Stimulated activated CD8-positive, alpha-beta memory T cell treated with anti-CD3 and anti-CD28 coated beads, Interleukin-15, amount 100 ng/mL, for 48 hours (primary cell): ENCODE measurements at places on chromosomes 4 and X.

DNA sequence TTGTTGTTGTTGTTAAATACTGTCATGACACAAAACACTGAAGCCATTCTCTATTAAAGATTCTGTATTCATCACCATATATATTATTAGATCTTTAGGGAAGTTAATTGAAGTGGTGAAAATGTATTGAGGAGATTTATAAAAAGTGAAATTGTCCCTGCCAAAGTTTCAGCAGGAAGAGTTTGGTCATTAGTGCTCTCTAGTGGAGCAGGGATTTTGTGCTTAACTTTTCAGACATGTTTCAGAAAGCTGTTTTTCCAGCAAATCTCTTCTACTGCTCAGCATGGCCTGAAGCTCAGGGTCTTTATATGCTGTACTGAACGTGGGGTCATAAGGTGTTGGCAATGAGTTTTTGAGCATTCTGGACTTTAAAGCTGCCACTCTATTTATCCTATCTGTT is 36.7 kb upstream of the CXXC4 start:
- no peak for DNase-seq

GRCh38 chr4:27085396-27085795 is 224.8 kb downstream of the STIM2 start:
- DNase-seq = no peak

DNA sequence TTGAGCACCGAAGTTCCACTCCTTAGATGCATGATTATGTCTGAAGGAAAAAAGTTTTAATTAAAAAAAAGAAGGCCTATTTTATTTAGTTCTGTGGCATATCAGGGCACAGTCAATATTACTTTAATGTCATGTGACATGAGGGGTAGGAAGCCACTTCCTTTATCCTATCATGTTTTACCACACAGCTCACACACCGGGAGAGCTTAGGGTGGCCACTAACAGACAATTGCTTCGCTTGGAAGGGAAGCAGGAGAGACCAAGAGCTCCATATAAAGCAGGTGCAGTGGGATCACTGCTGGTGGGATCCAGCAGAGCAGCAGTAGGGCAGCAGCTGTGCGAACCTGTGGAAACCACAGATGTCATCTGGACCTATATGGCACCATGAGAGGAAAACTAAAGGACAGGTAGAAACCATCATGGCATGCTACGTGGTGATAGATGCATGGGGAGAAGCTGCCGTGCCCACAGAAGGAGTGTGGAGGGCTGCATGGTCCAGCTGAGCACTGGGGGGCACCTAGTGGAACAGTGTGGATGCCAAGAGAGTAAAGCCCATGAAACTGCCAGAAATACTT is 52.0 kb downstream of the DTHD1 start:
- DNase-seq = no peak

- DNase-seq = no peak
Measured at GRCh38 chr4:89101256-89102161, 9.8 kb upstream of the TIGD2 start.

- DNase-seq = no peak
Measured at GRCh38 chr4:13007802-13008470, 476.2 kb downstream of the RAB28 start.

- no peak for DNase-seq
Measured at GRCh38 chrX:124346117-124346876, at the start of gene SH2D1A. Gene SH2D1A (plus strand): TSS chrX:124346563. CDS start chrX:124346643, 80 bp downstream.

- DNase-seq = no peak
Measured at GRCh38 chrX:3166670-3167455, 125.6 kb downstream of the ARSF start.

DNA sequence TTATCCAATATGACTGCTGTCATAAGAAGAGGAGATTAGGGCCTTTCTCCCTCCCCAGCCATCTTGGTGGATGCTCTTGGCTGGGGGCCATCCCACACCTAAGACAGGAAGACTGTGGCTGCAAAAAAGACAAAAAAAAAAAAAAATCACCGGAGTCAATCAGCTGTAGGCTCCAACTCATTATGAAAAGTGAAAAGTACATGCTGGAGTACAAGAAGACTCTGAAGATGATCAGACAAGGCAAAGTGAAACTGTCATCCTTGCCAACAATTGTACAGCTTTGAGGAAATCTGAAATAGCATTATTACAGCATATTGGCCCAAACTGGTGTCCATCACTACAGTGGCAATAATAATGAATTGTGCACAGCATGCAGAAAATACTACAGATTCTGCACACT is 5.2 kb downstream of the EGFL6 start:
- no peak for DNase-seq

DNA sequence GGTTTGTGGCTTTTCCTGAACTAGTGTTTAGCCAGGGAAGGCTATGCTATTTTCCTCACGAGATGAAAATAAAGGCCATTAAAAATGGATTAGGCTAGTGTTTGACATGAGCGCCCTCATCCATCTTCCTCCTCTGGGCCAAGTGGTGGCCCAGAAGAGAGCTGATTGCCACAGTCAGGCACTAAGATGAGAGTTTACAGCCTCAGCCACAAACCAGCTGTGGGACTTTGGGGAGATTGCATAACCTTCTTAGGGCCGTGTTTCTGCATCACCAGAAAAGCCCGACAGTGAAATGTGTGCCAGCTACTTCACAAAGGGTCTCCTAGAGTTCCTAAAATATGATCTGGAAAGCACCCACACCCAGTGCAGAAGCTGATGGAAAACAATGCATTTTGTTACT is 42.3 kb upstream of the LNX1 start:
- DNase-seq = no peak

GRCh38 chr4:114187592-114187991 is 208.1 kb upstream of the ARSJ start:
- DNase-seq = no peak

- no peak for DNase-seq
Measured at GRCh38 chr4:83364312-83364711, 29.7 kb upstream of the HPSE start.

DNA sequence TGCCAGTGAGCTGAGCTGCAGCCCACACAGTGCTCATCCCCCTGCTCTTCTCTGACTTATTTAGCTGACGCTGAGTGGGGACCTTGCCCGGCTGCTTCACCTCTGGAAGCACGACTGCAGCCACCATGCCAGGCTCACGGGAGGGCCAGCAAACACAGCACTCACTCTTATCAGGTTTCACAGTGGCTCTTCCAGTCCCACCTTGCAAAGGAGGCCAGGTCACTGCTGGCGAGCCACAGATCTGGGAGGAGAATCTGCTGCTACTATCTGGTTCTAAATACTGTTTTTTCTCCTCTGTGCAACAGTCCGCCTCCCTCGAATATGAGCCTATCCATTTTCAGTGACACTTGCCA is 6.7 kb upstream of the SPON2 start:
- DNase-seq = no peak

DNA sequence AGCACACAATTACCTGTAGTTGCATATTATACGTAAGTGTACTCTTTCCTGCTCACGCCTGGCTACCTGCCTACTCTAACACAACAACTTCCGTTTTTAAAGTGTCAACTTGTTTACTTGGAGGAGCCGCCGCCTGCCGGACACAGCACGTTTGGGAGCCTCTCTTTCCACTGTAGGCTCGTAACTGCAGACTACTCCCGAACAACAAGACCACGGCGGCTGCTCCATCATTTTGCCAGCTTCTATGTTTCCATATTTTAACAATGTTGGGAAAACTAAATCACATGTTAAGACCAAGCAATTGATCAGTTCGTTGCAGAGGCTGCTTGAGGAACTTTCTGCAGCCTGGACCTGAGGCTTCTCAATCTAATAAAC is 841 bp downstream of the MTNR1A start:
- no peak for DNase-seq
